ENCODE measurements at places on chromosomes 4 and X. TPM values are rescaled to one million over a fixed set of nuclear protein-coding genes. Genes with fewer than 3 reads are reported as not detected.
A peak's percentile ranks its signal among the peaks of the same experiment; 100 is the strongest.

DNA sequence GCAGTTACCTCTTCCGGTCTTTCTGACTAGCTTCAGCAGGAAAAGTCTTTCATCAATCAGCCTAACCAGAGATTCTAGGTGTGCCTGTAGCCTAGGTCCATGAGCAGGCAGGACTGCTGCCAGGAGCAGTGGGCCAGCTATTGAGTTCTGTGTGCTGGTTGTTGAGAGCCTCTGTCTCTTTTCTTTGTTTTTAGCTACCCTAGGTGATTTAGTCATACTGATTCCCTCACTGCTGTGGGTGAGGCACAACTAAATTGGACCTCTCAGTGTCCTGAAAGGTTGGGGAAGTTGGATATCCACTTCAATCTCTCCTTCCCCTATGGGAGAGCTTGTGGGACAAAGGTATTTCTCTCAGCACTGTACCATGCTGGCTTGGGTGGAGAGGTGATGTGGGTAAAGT is 354.9 kb downstream of the GPAT3 start:
- H3K27me3 ChIP-seq: no peaks in the 10 kb centered on the region
- H3K36me3 ChIP-seq: no peaks in the 10 kb centered on the region
- no peak overlapping the region for H3K27ac ChIP-seq
- no peaks in the 10 kb centered on the region for H3K4me1 ChIP-seq

- no peak overlapping the region for H3K4me3 ChIP-seq
- H3K27ac ChIP-seq: peak overlapping the region; percentile 18
- DNase-seq: peak; percentile 81
- H3K27me3 ChIP-seq: no peaks in the 10 kb centered on the region
Observed at GRCh38 chr4:139808808-139809756, 143.5 kb downstream of the MGST2 start.

GRCh38 chrX:119417842-119418241 is 18.7 kb downstream of the SLC25A43 start:
- no peak overlapping the region for H3K4me3 ChIP-seq
- H3K36me3 ChIP-seq: no peaks in the 10 kb centered on the region
- H3K27me3 ChIP-seq: no peaks in the 10 kb centered on the region
- H3K4me1 ChIP-seq: no peaks in the 10 kb centered on the region
- no peak for DNase-seq

- no peaks in the 10 kb centered on the region for H3K27me3 ChIP-seq
- H3K27ac ChIP-seq: no peak overlapping the region
- H3K4me1 ChIP-seq: no peaks in the 10 kb centered on the region
- no peak overlapping the region for H3K4me3 ChIP-seq
- no peak for DNase-seq
Observed at GRCh38 chr4:128244379-128244778, 43.2 kb downstream of the PGRMC2 start.

DNA sequence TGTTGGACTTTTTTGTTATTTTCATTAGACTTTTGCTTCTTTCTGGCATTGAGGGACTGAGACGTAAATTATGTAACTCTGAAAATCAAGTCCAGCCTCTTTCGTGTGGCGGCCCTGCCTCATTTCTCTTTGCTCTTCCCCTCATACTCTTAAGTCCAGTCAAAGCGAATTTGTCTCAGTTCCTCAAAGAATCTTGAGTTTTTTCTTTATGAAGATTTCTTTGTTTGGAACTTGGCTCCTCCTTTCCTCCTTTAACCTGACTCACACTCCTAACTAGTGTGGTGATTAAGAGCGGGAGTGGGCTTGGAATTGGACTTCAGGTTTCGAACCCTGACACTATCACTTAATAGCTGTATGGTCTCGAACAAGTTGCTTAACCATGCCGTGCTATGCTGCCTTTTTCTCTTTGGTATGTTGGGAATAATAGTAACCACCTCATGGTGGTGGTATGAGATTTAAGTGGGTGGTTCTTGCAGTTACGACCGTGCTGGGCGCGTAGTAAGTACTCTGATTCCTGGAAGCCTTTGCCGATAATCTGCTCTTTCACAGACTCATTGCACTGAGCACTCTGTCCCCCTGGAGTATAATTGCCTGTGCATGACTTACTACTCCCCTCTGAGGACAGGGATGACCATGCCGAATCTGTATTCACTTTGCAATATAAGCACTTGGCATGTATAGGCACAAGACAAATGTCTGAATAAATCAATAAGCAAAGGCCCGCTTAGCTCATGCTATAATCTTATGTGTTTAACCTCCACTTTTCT is 19.1 kb downstream of the FNIP2 start:
- no peak for DNase-seq
- H3K4me1 ChIP-seq: peaks cover 39% of the 10 kb centered on the region
- H3K36me3 ChIP-seq: no peaks in the 10 kb centered on the region
- H3K27me3 ChIP-seq: no peaks in the 10 kb centered on the region
- no peak overlapping the region for H3K27ac ChIP-seq

- H3K27me3 ChIP-seq: no peaks in the 10 kb centered on the region
- peaks cover 5% of the 10 kb centered on the region for H3K4me1 ChIP-seq
- no peak overlapping the region for H3K4me3 ChIP-seq
- H3K36me3 ChIP-seq: no peaks in the 10 kb centered on the region
- H3K27ac ChIP-seq: no peak overlapping the region
- DNase-seq: no peak
Observed at GRCh38 chr4:118177126-118177525, 142.8 kb downstream of the NDST3 start.

GRCh38 chrX:154304846-154305245 is 9.3 kb downstream of the TKTL1 start:
- H3K27ac ChIP-seq: no peak overlapping the region
- no peaks in the 10 kb centered on the region for H3K4me1 ChIP-seq
- no peak for DNase-seq
- no peaks in the 10 kb centered on the region for H3K36me3 ChIP-seq
- no peaks in the 10 kb centered on the region for H3K27me3 ChIP-seq
- no peak overlapping the region for H3K4me3 ChIP-seq

GRCh38 chrX:43880425-43880824 is 1.8 kb downstream of the MAOB start:
- no peak overlapping the region for H3K27ac ChIP-seq
- no peaks in the 10 kb centered on the region for H3K27me3 ChIP-seq
- DNase-seq: no peak
- H3K36me3 ChIP-seq: no peaks in the 10 kb centered on the region
- no peaks in the 10 kb centered on the region for H3K4me1 ChIP-seq
- H3K4me3 ChIP-seq: no peak overlapping the region

HTRA3 gene
- 8.2 TPM for total RNA-seq

CPZ gene
- not detected for total RNA-seq

SYTL4 gene
- 18.4 TPM for total RNA-seq

TMEM271 gene
- not detected for total RNA-seq

SOD3 gene
- not detected for total RNA-seq

Measured in endothelial cell of umbilical vein (primary cell).